ENCODE measurements at places on chromosomes 3 and 15.

- DNase-seq = no peak
Measured at GRCh38 chr3:37545479-37545878, 316.2 kb upstream of the CTDSPL start.

DNA sequence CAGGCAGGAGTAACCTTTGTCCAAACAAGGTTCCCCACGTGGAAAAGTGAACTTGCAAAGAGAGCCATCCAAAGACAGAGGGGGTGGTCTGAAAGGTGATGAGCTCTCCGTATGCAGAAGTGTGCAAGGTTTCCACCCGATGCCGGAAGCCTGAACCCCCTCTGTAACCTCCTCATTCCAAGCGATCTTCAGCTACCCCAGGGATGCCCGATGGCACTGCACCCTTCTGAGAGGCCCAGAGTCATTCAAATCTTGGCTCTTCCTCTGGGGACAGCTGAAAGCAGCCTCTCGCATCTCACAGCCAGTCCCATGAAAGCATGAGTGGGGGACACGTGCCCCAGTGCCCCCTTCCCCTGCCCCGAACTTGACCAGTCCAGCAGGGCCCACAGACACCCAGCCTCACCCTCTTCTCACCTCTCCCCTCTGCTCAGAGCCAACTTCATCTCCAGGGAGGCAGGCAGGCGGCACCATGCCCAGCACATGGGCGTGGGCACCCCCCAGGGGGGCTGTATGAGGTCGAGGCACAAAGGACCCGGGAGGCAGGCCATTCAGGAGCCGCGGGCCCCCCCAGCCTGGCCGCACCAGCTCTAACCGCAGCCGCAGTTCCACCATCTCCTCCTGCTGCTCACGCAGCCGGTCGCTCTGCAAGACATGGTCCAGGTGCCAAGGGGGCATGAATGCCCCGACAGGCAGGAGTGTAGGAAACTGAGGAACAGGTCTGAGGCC lies 8.7 kb downstream of the KIF7 start:
- no peak for DNase-seq

GRCh38 chr15:66832664-66833063 lies 130.6 kb downstream of the SMAD6 start:
- no peak for DNase-seq

DNA sequence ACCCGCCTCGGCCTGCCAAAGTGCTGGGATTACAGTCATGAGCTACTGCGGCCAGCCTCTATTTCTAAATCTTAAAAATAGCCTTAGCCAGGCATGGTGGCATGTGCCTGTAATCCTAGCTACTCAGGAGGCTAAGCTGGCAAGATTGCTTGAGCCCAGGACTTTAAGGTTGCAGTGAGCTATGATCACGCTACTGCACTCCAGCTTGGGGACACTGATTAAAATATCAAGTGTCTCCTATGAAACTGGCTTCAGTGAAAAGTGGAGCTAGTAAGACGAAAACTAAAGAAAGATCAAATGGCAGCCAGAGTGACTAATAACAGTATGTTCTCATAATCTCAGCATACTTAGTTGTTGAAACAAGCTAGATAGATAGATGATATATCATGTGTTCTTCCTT lies 112.5 kb downstream of the STT3B start:
- no peak for DNase-seq

DNA sequence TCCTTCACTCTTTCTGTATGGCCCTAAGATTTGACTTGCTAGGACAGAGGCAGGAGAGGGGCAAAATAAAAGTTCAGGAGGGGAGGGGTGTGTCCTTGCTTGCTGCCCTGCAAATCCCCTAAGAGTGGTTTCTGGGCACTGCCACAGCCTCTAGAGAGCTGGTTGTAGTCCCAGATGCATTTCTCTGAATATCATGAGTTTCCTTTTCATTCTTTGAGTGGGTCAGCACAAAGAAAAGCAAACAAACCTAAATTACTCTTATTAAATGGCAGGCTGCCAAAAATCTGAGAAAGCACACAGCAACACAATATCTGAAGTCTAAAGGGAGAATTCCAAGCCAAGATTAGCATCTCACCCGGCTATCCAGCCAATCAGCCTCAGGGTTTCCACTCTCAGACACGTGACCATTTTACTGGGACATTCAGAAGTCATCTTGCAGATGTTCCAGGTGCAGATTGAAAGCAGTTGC lies 919.3 kb downstream of the TUSC7 start:
- DNase-seq = no peak

GRCh38 chr3:134308350-134308891 lies 57.8 kb upstream of the RYK start:
- DNase-seq = peak; percentile 80

DNA sequence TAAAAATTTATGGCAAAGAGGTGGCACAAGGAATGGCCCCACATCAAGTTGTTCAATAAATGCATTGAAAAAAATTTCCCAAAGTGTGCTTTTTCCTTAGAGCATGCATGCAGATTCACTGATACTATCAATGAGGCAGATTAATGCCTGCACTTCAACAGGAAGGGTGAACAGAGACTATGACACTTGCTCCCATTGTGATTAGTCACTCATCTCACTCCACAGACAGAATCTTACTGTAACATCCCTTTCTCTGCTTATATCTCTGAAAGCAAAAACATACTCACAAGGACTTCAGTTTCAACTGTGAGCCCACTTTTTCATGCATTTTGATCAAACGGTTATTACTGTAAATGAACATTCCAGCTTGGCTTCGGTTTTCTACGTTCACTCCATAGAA lies 60.9 kb downstream of the MORC1 start:
- DNase-seq = no peak

GRCh38 chr3:151183265-151183671 lies 19.7 kb downstream of the GPR171 start:
- no peak for DNase-seq

- DNase-seq = no peak
Measured at GRCh38 chr3:51445544-51446280, 54.1 kb downstream of the DCAF1 start.

GRCh38 chr15:71592203-71592602 lies 218.2 kb upstream of the NR2E3 start:
- DNase-seq = no peak

DNA sequence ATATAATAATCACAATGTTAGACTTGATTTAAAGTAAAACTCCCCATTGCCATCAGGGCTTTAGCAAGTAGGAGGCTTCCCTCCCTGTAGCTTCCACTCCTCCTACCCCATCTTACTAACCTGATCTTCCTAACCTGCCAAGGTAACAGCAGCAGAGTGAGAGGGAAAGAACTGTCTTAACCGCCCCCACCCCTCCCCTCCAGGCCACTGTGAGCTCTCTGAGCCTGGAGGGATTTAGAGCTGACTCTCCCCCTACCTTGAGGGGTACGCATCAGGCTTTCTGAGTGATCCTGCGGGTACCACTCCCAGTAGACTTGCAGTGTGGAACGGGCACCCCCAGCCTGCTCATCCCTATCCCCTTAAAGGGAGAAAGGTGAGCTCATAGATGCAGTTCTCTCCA lies 11.4 kb upstream of the PRSS50 start:
- DNase-seq = no peak

- no peak for DNase-seq
Measured at GRCh38 chr3:180280555-180280954, 243.8 kb upstream of the PEX5L start.

- no peak for DNase-seq
Measured at GRCh38 chr3:40047406-40047805, 238.0 kb downstream of the MYRIP start.

DNA sequence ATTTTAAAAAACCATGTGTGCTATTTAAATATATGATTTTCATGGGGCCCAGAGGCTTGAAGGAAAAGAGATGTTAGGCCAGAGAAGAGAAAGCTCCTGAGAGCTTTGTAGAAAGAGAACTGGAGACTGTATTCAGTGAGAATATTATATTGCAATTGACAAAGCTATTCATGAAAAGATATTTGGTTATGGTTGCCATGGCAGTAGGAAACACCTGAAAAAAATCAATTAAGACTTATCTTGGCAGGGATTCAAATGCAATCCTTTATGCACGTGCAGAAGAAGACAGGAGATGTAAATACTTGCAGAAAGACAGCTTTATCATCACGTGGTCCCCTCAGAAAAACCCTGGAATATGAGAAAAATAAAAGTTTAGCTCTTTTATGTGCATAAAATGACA lies 636.0 kb upstream of the TBL1XR1 start:
- DNase-seq = no peak

- DNase-seq = no peak
Measured at GRCh38 chr15:70528270-70528706, 235.1 kb downstream of the UACA start.

- DNase-seq = no peak
Measured at GRCh38 chr3:36244728-36245127, 135.6 kb upstream of the STAC start.

DNA sequence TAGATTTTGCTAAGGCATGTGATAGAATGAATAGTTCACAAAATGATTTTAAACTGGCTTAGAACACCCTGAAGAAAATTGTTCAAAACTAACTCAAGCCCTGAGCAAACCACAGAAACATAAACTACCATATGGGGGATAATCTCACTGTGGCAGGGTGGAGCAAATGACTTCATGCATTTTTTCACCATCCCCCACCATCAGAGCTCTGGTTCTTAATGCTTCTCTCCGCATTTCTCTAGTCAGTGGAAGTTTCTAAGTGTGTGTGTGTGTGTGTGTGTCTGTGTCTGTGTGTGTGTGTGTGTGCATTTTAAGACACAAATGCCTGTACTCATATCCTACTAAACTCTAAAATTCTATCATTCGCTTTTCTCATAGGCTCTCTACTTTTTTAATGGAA lies 107.1 kb upstream of the PHLDB2 start:
- DNase-seq = no peak

DNA sequence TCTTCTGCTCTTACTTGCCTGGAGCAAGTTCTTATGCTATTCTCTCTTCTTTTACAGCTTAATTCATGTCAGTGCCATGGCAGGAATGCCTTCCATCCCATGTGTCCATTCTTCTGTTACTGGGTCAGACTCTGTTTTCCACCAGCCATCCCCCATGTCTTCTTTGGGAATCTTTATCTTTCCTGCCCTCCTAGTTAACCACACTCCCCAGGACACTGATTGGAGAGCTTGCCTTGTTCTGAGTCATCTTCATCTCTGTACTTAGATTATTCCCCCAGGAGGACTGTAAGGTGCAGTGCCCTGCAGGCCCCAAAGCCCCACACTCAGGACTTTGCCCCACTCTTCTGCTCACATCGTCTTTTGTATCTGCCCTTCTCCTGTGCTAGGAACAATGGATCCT lies 3.6 kb downstream of the ABHD17C start:
- no peak for DNase-seq

DNA sequence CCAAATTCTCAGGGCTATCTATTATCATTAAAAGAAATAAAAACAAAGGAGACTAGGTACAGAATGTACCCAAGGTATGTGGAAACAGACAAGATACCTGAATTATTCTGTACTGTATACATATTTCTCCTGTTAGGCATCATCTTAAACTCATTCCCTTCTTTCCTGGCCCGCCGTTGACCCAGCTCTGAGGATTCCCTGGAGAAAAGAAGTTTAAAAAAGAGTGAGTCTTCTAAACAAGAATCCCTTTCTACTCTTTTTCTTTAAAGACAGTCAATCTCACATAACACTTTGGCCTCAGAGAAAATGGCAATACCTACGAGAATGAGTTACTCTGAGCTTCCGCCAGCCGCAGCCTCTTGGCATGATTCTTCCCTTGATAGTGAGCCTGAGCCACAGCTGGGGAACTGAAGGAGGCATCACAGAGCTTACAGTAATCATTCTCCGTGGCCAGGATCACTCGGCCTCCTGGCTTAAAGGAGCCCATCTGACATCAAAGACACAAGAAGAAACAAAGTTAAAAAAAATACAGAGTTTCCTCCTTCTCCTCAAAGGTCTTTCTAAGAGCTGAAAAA lies 44.2 kb downstream of the ZMAT3 start:
- DNase-seq = peak; percentile 82

DNA sequence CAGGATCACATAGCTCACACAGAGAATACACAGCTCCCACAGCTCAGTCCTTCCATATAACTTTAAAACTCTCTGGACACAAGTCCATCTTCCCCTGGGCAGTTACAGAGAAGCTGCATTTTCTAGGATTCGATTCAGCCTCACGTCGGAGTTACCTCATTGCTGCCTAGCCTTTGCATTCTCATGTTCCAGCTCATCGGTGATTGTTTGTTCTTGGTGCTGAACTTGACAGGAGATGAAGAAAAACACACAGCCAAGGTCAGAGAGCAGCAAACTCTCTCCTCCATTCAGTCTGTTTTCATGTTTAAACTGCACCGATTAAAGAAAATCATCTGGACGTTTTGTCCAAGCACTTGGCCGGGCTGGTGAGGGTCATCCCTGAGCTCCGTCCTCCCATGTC lies 375.5 kb upstream of the CFAP20DC start:
- DNase-seq = no peak

- DNase-seq = peak; percentile 48
Measured at GRCh38 chr15:70504299-70504951, 258.9 kb downstream of the UACA start.

DNA sequence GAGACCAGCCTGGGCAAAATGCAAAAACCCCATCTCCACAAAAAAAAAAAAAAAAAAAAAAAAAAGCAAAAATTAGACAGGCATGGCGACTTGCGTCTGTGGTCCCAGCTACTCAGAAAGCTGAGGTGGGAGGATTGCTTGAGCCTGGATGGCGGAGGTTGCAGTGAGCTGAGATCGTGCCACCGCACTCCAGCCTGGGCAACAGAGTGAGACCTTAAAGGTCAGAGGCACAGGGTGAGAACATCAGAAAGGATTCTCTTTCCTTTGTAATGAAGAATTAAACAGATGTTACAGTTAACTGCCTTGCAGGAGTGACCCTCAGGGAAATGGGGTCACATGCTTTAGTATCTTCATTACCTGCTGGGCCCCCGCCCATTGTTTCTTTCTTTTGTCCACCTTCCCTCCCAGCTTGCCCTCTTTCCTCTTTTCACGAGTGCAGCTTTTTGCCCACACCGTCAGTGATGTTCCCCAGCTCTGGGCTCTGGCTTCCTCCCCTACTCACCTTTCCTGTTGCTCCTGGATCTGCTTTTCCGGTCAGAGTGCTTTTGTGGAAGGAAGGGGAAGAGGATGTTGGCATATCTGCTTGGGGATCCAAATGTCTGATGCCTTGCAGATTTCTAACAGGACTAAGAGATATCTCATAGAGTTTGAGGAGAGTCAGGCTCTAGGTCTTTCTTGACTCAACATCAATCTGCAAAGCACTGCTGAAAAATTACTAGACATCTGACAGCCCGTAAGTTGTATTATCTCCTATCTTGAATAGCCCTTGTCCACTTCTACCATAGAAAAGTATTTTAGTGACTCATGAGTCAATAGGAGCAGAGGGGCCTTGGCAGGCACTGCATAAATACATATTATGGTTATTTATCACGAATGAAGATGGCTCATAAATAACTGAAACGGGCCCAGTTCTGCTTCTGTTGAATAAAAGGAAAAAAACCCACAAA lies 35.6 kb upstream of the NDUFB4 start:
- DNase-seq = no peak

- no peak for DNase-seq
Measured at GRCh38 chr3:55676643-55677042, 189.5 kb upstream of the WNT5A start.
